ENCODE measurements at places on chromosomes 3 and 15.

DNA sequence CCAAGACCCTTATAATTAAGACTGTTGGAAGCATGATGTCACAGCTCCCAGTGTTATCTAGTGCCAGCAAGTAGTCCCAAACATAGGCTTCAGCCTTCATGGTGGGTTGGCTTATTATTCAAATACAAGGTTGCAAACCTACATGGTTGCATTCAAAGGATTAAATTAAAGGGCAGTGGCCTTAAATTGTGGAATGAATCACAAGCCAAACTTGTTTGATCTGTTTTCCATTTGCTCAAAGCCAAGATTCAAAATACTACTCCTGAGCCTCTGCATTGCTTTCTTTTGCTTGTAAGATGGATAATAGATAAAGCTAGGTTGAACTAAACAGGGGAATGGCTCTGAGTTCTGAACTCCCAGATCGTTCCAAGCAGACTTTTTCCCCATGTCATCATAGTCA is 52.4 kb upstream of the GNB4 start:
- no peak for DNase-seq

GRCh38 chr15:91928675-91929074 is 75.2 kb downstream of the SLCO3A1 start:
- no peak for DNase-seq

- no peak for DNase-seq
Observed at GRCh38 chr3:56919797-56920195, 118.0 kb upstream of the ARHGEF3 start.

DNA sequence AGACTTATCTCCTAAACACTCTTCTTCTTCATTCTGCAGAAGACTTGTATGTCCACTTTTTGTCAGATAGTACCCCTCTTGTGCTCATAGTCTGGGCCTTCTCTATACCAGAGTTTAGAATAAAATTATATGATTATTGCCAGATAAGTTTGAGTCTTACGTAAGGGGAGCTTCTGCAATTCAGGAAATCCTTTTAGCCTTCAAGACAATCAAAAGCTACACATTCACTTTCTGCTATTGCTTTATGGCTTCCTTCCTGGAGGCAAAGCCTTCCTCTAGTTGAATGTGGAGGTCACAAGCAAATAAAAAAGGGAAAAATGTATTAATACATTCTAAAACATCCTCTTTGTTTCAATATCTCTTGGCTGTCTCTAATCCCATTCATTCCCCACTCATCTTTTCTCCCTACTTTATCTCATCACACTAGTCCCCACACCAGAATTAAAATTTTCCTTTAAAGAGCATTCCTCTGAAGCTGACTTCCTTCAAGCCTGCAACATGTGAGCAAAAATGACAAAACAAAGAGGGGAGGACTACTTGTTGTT is 186.8 kb downstream of the CPNE4 start:
- no peak for DNase-seq

DNA sequence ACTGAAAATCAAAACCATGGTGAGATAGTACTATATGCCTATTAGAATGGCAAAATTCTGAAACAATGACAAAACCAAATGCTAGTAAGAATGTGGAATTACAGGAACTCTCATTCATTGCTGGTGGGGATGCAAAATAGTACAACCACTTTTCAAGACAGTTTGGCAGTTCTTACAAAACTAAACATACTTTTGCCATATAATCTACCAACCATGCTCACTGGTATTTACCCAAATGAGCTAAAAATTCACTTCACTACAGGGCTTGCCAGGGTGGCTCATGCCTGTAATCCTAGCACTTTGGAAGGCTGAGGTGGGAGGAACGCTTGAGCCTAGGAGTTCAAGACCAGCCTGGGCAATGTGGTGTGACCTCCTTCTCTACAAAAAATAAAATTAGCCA is 40.0 kb downstream of the MYO9A start:
- DNase-seq: no peak

DNA sequence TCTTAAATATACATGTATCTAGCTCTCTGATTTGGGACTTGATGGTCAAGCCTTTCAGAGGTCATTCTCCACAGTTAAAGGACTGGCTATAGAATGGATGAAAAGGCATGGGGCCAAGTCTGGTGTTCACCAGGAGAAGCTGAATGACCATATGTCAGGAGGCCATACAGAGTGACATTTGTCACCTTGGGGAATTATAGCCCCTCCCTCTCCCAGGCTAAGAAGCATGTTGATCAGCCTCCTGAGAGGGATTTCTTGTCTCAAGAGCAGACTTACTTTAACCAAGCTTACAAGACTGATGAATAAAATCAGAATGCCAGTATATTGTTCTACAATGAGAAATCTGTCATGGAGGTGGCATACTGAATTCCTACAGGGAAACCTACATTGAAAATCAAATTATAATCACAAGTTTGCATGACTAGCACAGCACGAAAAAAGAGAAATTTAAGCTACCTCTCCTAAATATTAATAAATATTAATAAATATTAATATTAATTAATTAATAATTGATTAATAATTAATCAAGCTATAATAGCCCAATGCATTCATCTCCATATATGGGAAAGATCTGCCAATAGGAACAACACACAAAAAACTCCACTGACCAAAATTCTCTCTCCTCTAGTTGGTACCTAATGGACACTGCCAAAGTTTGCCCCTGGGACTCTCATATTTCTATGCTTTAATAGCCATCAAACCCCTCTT is 47.3 kb downstream of the ATP8B4 start:
- no peak for DNase-seq

- DNase-seq: no peak
Observed at GRCh38 chr3:183823963-183824362, 1.4 kb downstream of the MAP6D1 start.

DNA sequence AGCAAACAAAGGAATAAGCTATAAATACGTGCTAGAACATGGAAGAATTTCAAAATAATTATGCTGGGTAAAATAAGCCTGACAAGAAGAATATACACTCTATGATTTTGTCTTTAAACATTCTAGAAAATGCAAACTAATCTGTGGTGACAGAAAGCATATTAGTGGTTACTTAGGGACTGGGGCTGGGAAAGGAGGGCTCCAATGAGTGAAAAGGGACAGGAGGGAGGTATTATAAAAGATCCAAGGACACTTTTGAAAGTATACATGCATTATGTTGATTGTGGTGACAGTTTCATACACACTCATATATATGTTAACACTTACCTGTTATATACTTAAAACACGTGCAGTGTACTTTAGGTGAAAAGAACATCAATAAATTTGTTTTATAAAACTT is 23.0 kb downstream of the MYH15 start:
- DNase-seq: no peak

GRCh38 chr15:34606131-34606530 is 22.7 kb upstream of the GOLGA8B start:
- no peak for DNase-seq

GRCh38 chr3:45795882-45796765 is at the start of gene SLC6A20:
SLC6A20 (minus strand) TSS chr3:45796536; CDS start chr3:45796419, 117 bp downstream.
- no peak for DNase-seq

GRCh38 chr15:82698711-82699345 is 10.8 kb downstream of the AP3B2 start:
- DNase-seq: no peak

GRCh38 chr3:113953677-113954076 is 5.9 kb downstream of the ZDHHC23 start:
- DNase-seq: no peak

DNA sequence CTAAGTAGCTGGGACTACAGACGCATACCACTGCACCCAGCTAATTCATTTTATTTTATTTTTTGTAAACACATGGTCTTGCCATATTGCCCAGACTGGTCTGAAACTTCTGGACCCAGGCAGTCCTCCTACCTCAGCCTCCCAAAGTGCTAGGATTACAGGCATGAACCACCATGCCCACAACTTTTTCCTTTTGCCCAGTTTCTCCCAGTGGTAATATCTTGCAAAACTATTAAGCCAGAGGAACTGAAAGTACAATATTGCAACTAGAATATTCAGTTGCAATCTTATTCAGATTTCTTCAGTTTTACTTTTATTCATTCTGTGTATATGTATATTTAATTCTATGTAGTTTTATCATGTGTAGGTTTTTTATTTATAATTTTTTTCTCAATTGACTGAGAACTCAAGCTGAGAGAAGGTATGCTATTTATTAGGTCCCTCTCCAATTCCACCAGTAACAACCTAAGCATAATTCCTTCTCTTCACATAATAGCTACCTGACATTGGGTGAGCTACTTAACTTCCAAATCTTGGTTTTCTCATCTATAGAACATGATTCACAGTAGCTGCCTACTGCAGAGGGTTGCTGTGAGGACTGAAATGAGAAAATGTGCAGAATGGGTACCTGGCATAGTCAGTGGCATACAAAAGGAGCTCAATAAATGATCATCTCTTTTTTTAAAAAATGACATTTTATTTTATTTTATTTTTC is 30.8 kb downstream of the KLHL18 start:
- DNase-seq: no peak

Measured in posterior cingulate gyrus (tissue), 11 donors.